B cell (primary cell): ENCODE measurements at places on chromosomes 11 and 22.
A peak's percentile ranks its signal among the peaks of the same experiment; 100 is the strongest.

- DNase-seq, result peak; percentile 82
These were observed 14.8 kb downstream of the SGSM3 start for GRCh38 chr22:40385036-40385782.

DNA sequence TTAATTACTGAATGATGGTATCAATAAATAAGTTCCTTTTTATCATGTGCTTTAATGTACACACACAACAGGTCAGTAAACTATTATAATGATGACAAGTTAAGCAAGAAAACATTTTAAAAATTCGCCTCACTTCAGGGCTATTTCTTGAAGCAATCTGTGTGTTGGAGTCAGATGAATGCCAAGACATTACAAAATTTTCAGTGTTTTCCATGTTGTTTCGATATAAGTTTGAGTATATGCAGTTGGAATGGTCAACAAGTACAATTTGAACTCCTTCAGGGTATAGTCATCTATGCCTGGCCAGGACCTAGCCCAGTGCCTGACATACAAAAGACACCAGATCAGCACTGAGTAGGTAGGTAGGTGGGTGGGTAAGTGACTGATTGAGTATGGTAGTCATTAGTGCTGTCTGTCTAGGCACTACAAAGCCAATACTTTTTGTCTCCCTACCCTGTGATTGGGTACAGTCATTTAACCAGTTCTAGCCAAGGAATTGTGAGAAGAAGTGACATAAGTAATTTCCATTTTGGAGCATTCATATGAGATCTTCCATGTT is 7.5 kb downstream of the PRCP start:
- no peak for DNase-seq

GRCh38 chr22:32831584-32831983 is 30.1 kb downstream of the TIMP3 start:
- DNase-seq, result no peak

DNA sequence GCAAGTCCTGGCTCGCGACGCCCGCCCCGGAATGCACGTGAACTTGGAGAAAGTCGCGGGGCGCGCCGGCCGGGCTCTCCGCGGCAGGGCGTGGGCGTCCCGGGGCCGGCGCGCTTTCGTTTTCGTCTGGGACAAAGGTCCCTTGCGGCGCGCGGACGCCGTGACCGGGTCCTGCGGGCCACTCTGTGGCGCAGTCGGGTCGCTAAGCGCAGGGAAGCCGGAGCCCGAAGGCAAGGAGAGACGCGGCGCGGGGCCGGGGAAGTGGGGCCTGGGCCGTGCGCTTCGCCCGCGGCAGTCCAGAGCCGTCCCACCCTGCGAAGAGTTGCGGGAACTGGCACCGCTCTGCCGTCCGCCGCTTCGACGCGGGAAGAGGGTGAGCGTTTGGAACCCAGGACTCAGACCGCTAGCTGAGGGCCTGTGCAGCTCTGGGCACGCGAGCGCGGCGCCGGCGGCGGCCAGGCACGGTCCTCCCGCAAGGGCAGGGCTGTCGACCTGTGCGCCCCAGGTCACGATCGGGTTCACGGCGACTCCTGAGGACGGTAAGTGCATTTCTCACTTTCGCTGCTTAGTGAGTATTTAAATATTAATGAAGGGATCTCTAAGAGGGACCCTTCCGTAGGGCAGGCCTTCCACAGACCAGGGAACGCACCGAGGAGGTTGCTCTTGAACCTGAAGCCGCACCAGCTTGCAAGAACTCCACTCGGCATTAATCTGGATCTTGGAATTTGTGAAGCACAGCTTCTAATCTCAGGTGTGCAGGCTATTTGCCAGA is 78.0 kb upstream of the PPARA start:
- peak; percentile 72 for DNase-seq

- DNase-seq, result peak; percentile 47
These were observed 2.2 kb upstream of the SCT start for GRCh38 chr11:629237-629583.
